ENCODE measurements at places on chromosomes 7 and 10.

DNA sequence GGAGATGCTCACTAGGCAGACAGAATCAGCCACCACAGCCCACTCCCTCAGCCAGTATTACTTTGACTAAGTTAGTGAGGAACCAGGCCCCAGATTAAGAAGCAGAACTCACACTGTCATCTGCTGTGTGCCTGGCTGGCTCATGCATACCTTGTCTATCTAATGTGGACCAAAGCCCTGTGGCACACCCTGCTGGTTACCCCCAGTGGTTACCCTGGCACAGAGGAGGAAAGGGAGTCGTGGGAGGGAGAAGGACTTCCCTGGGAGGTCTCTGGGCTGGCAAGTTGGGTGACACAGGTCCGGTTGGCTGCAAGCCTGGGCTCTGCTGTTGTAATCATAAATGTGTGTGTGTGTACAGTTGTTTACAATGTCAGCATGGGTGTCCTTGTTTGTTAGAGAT, 7.5 kb upstream of the SH2D4B start:
- DNase-seq = no peak

DNA sequence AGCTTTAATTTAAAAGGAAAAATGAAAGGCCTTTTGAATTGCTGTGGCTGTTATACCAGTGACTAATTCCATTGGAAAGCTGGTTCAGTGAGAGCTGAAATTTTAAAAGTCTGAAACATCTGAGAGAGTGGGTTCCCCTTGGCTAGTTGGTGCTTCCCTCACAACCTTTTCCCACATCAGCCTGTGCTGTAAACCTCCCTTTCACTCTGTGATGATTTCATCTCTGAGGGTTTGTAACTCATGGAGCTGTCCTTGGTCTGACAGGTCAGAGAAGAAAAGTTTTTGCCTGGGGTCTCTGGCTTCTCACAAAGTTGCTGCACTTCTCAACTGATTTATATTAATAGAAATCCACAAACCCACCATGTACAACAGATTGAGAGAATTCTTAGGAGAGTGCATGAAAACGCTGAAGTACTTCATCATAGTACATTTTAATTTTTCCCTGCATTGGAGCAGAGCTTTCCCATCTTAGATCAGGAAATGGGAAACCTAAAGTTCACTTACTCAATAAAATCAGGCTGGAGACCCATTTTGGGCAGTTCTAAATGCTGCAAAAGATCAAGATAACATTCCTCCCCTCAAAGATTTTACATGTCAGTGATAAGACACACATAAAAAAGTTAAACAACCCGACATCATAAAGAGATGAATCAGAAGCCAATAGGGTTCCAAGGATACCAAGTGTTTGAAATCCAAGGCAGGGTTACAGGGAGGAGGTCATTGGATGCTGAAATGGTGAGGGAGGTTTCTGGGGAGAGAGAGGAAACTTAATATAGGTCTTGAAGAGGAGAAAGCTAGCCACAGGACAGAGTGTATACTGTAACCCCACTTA, 157.0 kb upstream of the MKLN1 start:
- peak; percentile 54 for DNase-seq

- peak; percentile 4 for DNase-seq
These were observed 184.3 kb upstream of the CTBP2 start for GRCh38 chr10:125344573-125345171.

- DNase-seq = no peak
These were observed 50.7 kb upstream of the RHEB start for GRCh38 chr7:151570366-151570915.

GRCh38 chr10:26437637-26438461, at the start of gene APBB1IP:
TSS of gene APBB1IP (plus strand) at chr10:26438341. CDS start at chr10:26492327, 53,986 bp downstream.
- DNase-seq = no peak

DNA sequence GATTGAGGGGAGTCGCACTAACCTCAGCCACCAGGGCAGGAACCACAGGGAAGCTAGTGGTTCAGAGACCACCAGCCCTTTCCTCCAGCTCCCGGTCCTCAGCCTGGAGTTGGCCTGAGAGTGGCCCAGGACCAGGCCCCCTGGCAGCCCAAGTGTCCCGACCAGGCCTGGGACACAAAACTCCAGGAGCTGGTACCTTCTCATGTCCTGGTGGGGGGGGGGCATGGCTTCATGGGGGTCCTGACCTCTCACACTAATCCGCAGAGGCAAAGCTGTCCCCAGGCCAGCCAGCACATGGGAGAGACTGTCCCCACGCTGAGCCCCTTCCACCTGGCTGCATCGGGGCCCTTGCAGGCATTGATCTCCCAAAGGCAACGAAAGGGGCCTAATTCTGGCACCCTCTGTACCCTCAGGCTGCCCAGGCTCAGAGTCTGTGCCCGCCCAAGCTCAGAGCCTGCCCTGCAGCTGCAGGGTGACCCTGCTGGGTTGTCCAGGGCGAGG, 28.2 kb downstream of the GPRIN2 start:
- DNase-seq = no peak

GRCh38 chr10:71347587-71348395, 28.7 kb downstream of the SLC29A3 start:
- no peak for DNase-seq

Measured in kidney glomerular epithelial cell (primary cell).